ENCODE measurements at places on chromosomes 1 and 21. TPM values are rescaled to one million over a fixed set of nuclear protein-coding genes. Genes with fewer than 3 reads are reported as not detected.

Gene DDAH1
- polyA plus RNA-seq, result not detected

Gene HPDL
- not detected for polyA plus RNA-seq

Gene AADACL4
- not detected for polyA plus RNA-seq

Gene PLA2G4A
- polyA plus RNA-seq, result 1.4 TPM

Gene TNNI3K
- 0.51 TPM for polyA plus RNA-seq

Gene PRDM16
- polyA plus RNA-seq, result not detected

Gene SOAT1
- polyA plus RNA-seq, result 105 TPM

Gene GJB3
- polyA plus RNA-seq, result not detected

Gene SH3BGR
- polyA plus RNA-seq, result 0.36 TPM

Gene SMIM12
- polyA plus RNA-seq, result 121 TPM

Gene CYP4Z1
- polyA plus RNA-seq, result not detected

Gene C4BPA
- polyA plus RNA-seq, result 0.09 TPM

Gene MSH4
- polyA plus RNA-seq, result not detected

Gene PDC
- polyA plus RNA-seq, result not detected

Gene PSMB4
- polyA plus RNA-seq, result 85.6 TPM

Gene SELL
- 1,885 TPM for polyA plus RNA-seq

Gene NUAK2
- 9.1 TPM for polyA plus RNA-seq

Gene KIF14
- polyA plus RNA-seq, result 0.18 TPM

Gene CHD5
- polyA plus RNA-seq, result not detected

Gene LCE1C
- not detected for polyA plus RNA-seq
